GM06990 (cell line): ENCODE measurements at places on chromosomes 5 and 9.

GRCh38 chr9:98109052-98109451 is 10.0 kb downstream of the TRIM14 start:
- DNase-seq, result no peak

- no peak for DNase-seq
Measured at GRCh38 chr9:138075961-138076649, 198.5 kb downstream of the CACNA1B start.

DNA sequence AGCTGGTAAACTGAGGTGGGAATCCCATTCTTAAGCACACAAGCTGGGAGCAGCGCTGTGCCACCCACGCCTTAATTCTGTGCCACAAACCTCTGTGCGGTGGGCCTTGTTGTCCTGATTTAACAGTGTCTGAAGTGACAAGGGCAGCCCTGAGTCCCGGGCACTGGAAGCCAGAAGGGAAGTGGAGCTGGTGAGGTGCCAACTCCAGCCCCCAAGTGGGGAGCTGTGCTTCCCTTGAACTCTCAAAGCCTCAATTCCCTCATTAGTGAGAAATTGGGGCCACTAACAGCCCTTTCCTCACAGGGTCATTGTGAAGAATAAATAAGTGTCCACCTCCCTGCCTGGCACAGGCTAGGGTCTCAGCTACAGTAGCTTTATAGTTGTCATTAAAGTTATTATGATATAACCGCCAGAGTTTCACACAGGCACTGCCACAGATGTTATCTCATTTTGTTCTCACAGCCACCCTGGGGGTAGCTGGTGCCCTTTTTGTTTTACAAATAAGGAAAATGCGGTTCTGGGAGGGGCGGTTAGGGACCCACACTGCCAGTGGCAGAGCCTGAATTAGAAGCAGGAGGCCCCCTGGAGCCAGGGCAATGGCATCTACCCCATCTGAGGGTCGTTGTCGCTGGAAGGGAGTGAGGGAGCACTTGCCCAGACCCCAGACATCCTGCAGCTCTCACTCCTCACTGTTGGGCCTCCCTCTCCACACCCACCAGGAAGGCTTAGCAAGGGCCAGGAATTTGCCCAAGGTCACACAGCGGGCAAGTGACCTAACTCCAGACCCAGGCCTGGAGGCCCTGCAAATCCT is 2.1 kb upstream of the TLX3 start:
- DNase-seq, result no peak

GRCh38 chr5:90408571-90409317 is 812 bp downstream of the CETN3 start:
- DNase-seq, result no peak

DNA sequence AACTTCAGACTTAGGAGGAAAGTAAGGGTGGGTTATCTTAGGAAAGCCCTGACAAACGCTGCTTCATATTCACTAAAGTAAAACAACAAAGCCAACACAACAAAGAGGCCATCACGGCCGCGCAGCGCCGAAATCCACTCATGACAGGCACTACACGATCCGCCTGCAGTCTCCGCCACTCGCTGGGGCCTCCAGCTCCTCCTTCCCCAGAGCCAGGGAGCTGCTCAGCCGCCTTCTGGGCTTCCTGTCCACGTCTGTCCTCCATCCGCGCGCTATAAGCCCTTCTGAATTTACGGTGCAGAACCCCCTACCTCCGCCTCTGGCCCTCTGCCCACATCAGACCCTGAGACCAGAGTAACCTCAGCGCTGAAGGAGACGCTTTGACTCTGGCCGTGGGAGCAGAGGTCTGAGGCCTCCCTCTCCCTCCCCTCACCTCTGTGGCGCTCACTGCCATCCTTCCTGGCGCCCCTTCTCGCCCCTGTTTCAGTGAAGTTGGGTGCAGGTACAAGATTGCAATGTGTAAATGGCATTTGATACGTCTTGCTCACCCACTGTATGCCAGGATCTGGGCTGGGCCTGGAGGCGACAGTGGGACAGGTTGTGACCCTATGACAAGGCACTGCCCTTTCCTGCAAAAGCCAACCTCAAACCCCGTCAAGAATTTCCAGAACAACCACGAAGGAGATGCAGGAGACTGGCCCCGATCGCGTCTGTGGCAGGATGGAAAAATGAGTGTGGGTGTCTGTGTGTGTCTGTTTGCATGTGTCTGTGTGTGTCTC is 74.9 kb upstream of the PHYKPL start:
- DNase-seq, result no peak

DNA sequence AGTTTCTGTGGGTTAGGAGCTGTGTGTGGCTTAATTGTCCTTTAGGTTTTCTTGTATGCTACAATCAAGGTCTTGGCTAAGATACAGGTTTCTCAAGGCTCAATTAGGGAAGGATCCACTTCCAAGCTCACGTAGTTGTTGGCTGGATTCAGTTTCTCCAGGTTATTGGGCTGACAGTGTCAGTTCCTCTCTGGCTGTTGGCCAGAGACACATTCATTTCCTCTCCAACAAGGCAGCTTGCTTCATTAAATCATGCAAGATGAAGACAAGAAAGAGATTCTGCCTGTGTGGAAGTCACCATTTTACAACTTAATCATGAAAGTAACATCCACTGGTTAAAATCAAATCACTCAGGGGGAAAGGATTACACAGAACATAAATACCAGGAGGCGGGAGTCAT is 275.7 kb upstream of the KIF2A start:
- no peak for DNase-seq

DNA sequence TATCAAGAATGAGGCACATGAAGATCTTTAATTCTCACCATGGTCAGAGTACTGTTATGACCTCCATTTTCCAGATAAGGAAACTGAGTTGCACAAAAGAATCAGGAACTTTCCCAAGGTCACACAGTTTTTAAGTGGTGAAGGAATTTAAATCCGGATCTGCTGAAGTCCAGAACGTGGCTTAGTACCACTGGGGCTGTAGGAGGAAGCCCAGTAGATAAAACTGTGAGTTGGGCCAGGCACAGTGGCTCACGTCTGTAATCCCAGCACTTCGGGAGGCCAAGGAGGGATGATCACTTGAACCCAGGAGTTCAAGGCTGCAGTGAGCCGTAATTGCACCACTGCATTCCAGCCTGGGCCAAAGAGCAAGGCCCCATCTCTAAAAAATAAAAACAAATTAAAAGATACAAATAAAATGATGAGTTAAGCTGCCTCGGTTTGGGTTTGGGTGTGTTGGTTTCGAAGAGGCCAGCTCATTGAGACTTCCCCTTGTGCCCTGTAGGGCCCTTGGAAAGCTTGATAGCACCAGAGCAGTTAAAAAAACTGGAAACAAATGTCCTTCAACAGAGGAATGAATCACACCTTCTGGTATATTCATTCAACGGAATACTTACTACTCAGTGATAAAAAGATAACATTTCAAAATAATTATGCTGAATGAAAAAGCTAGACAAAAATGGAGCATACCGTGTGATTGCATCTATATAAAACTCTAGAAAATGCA is 20.1 kb downstream of the ATOX1 start:
- DNase-seq, result no peak

GRCh38 chr5:169751490-169751889 is 114.4 kb downstream of the DOCK2 start:
- no peak for DNase-seq

- DNase-seq, result no peak
Measured at GRCh38 chr5:148091991-148092964, 28.5 kb downstream of the SPINK5 start.

DNA sequence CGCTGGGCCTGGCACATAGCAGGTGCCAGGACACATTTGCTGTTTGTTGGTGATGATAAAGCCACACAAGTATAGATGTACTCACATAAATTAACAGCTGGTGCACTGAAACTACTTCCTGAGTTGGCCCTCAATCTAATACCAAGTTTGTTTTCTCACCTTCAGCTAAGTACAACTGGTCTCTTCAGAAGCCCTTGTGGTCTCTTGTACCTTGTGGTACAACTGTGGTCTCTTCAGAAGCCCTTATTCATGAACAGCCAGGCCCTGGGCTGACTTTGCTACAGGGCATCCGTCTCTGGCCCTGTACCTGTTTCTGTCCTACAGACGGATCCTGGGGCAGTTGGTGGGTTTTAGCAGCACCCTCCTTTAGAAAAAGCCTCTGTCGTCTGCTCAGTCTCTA is 81.5 kb downstream of the DAB2IP start:
- DNase-seq, result no peak

- DNase-seq, result no peak
Measured at GRCh38 chr9:133665535-133665934, 29.4 kb downstream of the DBH start.

- no peak for DNase-seq
Measured at GRCh38 chr5:140360681-140361479, 886 bp downstream of the SLC4A9 start.
